NCI-H1092 treated with DMSO at 0.1 percent for 48 hours (cell line): ENCODE measurements at places on chromosomes 16 and 17.

GRCh38 chr16:27828671-27829070, 234.8 kb downstream of the GSG1L start:
- no peak for DNase-seq

DNA sequence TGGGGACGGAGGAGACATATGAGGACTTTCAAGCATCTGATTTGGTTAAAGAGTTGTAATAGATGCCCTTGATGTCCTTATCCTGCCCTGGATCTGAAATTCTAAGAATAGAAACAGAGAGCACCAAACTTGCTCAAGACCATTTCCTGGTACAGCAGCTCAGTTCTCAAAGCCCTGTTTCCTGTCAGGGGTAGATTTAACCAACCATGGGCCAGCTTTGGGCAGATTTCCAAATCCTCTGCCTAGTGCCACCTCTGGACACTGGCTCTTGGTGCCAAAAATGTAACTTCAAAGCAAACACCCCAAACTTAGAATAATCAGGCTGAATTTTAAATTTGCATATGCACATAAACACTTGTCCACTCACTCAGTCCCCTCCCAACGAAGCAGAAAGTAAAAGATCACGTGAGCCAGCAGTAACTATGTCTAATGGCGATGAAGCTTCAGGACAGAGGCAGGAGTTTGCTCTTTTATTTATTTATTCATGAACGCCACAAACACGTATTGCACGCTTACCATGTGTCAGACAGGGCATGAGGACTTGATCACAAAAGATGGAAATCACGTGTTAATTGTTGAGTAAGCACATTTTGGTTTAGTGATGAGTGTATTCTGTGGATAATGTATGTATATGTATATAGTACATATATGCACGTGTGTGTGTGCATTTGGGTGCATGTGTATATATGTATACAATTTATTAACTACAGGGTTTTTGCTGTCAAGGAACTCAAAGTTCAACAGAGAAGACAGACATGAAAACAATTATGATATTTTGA, 23.1 kb upstream of the SDK2 start:
- DNase-seq = no peak

DNA sequence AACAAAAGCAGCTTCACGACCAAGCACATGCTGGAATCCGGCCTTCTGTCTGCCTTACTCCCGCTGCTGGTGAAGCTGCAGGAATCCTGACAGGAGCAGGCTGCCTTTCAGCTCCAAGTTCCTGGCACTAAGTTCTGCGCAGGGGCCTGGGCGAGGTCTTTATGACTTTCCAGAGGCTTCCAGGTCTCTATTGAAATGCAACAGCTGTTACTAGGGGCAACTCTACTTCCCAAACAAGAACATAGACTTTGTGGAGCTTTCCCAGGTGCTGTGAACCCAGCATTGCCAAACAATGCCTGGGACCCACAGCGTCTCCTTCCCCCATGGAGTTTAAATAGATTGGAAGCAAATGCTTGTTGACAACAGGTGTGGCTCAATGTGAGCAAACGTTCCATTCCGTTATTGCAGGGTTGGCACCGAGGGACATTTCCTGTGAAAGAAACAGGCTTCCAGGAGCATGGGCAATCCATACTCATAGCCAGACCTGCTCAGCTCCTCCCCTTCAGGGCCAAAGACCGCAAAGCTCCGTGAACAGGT, 156.0 kb downstream of the CDH13 start:
- DNase-seq = peak; percentile 55

DNA sequence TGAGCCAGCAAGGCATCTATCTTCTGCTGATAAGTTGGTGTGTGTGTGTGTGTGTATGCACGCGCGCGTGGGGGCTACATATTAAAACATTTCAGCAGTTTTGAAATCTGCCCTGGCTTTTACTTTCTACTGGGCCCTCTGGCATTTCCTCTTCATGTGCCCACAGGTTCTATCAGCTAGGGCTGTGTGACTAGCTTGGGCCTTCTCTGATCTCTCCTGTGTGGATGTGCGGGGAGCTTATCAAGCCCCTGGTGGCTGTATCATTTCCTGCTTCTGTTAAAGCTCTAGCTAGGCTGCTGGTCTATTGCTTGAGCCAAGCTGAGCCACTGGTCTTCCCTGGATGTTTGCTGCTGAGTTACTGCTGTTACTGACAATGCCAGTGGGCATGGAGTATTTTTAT, 132.5 kb downstream of the AATF start:
- DNase-seq = no peak

- DNase-seq = no peak
Measured at GRCh38 chr16:55491691-55492090, 12.7 kb downstream of the MMP2 start.

- DNase-seq = no peak
Measured at GRCh38 chr17:6506679-6507231, 49.6 kb downstream of the PITPNM3 start.

DNA sequence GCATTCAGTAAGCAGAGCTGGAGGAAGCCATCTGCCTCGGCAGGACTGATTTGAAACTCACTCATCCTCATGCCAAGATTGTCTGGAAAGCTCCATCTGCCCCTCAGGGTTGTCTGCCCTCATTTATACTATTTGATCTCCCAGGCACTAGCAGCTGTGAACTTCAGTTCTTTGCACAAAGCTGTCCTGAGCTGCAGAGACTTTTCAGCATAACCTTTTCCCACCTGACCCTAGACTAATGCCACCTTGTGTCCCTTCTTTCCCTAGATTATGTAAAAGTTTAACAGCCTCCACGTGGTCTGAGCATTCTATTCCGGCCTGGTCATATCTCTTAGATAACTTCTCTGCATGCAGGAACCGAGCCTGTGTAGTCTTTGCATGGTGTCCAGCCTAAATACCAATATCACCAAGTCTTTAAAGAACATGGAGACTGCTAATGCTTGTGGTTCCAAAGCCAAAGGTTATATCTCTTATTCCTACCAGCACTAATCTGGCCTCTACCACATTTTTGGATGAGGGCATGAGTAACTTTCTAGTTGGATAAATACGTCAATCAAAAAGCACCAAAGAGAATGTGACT, 29.1 kb downstream of the STAT5A start:
- no peak for DNase-seq

GRCh38 chr17:57236686-57237299, 19.5 kb upstream of the MSI2 start:
- no peak for DNase-seq

DNA sequence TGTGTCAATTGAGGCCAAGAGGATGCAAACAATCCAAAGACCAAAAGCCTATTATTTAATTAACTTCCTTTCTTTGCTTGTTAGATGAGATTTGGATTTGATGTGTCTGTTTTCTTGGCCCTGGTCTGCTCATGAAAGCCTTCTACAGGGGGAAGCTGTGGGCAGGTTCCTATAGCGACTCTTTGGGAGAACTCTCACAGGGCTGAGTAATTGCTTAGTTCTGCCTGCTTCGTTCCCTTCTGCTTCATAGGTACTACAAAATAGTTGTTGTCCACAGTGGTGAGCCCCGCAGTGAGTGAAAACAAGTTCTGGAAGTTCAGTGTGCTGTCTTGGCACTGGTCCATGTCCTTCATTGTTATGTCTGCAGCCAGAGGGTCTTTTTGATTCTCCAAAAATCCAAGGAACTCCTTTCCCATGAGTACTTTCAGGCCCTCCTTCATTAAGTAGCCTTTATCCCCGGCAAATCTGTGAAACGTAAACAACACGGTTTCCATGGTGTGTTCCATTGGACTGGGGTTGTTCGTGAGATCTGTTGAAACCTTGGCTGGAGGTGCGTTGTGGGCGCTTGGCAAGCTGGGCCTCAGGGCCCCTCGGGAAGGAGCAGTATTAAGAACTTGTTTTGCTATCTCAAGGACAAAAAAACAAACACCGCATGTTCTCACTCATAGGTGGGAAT, 30.0 kb upstream of the ANKRD40CL start:
- DNase-seq = no peak

- peak; percentile 26 for DNase-seq
Measured at GRCh38 chr17:81489012-81489997, 23.3 kb downstream of the ACTG1 start.

DNA sequence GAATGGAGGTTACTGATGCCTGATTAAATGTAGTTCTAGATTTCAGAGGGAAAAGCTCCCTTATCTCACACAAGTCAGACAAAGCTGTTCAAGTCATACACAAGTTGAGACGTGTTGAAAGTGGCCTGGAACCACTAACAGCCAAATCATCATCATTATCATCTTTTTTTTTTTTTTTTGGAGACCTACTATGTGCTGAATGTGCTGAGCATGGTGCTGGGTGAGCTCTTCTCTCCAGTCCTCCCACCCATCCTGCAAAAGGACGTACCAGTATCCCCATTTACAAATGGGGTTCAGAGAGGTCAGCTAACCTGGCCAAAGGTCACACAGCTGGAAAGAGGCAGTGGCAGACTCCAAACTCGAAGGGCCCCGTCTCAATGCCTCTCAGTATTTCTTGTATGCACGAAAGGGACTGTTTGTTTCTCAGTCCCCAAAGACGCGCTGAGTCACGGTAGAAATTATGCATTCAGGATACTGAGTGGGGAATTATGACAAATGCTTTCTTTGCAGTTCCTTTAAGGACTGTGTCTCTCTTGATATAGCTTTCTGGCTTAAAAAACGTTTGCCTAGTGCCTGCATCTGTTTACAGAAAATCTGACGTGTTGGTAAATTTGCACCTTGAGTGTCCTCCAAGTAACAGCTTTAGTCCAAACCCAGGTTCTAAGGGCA, 235.5 kb downstream of the XYLT1 start:
- no peak for DNase-seq

- DNase-seq = no peak
Measured at GRCh38 chr17:46903762-46904672, 18.9 kb upstream of the GOSR2 start.

GRCh38 chr16:58266336-58266735, 28.5 kb downstream of the PRSS54 start:
- no peak for DNase-seq

DNA sequence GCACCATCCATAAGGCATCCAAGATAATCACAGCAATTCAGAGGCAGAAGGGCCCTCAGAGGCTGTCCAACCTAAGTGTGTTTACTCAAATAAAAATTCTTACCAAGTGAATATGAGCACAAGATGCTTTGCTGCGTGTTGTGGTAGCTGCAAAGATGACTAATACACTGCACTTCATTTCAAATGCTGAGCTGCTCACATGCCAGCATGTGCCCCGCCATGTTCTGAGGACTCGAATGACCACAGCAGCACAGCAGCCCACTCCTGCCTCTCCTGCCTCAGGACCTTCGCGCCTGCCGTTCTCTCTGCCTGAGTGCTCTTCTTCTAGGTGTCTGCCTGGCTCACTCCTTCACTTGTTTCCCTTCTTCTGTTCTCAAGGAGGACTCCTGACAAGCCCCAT, 19.0 kb downstream of the PIK3R5 start:
- DNase-seq = no peak
